ENCODE measurements at places on chromosomes 2 and 18.

- peak; percentile 67 for DNase-seq
Observed at GRCh38 chr2:39119732-39120520, 925 bp downstream of the SOS1 start.

- no peak for DNase-seq
Observed at GRCh38 chr2:23656597-23656973, 270.3 kb downstream of the ATAD2B start.

GRCh38 chr2:20352230-20352578, 1.6 kb upstream of the PUM2 start:
- DNase-seq, result no peak

DNA sequence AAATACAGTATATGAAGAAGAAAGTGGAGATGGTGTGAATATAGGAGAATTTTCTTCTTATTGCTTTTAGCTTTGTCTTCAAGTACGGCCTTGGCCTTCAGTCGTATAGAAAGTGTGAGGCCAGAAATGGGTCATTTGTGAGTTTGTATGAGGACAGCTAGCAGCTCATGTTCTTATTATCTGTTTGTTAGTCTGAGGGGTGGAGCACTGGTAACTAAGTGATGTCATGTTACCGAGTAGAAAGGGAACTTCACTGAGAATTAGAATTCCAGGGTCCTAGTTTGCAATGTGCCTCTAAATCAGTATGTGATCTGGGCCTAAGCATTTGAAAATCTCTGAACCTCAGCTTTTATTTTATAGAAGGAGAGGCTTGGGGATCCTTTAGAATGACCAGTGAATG, 588.6 kb downstream of the NRXN1 start:
- no peak for DNase-seq

DNA sequence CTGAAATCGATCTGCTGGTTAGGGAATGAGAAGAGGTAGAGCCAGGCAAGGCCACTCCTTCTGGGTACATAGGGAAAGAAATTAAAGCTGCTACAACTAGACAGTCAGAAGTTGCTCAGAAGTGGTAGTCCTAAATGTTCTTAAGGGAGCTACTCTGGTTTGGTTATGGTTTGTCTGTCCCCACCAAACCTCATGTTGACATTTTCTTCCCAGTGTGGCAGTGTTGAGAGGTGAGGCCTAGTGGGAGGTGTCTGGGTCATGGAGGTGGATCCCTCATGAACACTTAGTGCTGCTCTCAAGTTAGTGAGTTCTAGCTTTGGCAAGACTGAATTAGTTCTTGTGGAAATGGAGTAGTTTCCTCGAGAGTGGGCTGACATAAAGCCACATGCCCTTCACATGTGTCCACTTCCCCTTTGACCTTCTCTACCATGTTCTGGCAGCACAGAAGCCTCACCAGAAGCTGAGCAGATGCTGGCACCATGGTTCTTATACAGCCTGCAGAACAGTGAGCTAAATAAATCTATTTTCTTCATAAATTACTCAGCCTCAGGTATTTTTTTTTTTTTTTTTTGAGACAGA, 14.7 kb downstream of the RNF103 start:
- DNase-seq, result no peak

DNA sequence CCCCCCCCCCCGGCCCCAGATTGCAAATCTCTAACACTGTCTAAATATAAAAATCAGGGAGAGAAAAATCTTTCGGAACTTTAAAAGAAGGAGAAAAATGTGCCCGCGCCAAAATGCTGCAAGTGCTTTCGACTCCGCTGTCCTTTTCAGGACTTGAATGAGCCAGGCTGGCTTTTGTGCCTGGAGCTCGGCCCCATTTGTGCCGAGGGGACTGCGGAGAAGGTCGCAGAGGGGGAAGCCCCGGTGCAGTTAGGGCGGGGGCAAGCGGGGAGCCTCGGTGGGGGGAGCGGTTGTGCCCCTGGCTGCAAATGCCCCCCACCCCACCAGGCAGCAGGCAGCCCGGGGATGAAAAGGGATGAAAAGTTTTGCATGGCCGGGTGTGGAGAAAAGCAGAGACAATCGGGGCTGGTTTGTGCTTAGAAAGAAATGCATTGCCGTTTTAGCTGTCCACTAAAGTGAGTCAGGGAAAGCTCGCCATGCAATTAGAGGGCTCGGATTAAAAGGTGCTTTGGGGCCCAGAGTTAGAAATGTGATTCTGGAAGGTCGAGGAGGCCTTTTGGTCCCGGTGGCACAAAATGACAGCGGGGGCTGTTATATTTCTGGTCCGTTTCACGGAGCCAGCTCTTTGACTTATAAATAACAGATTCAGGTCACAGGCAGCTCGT, 1.6 kb downstream of the INHBB start:
- no peak for DNase-seq

GRCh38 chr2:119960821-119961220, 52.1 kb upstream of the EPB41L5 start:
- no peak for DNase-seq

DNA sequence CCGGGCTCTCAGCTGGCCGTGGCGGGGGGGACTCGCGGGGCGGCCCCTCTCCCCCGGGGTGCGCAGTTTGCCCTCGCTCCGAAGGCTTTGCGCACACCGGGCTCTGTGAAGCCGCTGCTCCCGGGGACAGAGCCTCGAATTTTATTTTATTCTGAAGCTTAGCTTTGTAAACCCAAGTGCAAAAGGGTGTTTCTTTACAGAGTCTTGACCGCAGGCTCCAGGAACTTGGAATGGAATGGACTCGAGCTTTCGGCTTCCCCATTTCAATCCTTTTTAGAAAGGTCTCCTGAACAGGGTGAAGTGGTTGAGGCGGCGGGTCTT, 2.0 kb downstream of the GALR1 start:
- DNase-seq, result no peak

DNA sequence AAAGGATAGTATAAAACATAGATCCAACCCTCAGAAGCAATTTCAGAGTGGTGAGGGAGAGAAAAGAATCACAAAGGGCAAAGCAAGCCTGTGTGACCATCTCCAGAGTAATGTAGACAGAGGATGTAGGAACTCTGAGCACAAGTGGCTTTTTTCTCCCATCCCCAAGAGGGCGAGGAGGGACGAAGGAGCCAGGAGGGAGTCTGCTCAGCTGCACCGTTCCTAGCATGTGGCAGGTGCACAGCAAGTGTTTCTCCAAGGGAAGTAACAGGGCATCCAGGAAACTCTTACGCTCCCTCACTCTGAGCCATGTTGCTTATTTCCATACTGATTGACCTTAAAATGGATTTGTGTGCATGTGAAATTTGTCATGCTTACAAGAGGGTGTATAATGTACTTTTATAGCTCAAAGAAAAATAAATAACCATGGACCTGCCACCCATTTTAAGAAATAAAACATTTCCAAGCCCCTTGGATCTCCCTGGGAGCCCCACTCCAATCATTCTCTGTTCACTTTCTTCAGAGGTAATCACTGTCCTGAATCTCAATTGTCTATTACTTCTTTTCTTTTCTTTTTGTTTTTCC, 37.8 kb upstream of the SEC11C start:
- DNase-seq, result no peak

DNA sequence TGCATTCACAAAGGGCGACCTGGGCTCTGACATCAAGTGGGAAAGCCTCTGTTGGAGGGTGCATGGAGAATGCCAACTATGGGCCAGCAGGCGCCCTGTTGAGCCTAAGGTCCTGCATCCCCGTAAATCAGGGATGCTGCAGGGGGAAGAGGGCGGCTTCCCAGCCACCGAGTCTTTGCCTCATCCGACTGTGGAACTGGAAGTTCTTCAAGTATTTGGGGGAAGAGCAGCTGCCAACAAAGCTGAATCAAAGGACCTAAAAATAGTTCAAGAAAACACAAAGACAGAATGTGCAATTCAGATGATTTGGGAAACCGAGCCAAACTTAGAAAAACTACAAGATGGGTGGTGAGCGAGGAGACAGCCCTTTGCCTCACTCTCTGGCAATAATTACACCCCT, 281.1 kb upstream of the MGAT5 start:
- DNase-seq, result no peak

DNA sequence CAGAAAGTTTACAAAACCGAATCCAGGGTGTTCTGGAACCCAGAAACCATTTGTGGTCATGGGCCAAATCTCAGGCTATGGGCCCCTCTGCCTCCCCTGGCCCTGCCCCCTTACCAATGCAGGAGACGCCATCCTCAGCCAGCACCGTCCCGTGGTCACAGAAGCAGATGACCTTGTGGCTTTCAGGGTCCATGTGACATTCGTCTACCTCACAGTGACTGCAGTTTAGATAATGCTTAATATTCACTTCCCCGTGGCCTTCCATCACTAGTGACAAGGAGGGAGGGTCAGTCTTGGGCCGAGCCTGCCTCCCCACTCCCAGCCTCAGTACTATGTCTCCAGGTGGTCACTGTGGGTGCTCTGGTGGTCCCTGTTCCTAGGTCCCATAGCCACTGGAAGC, 111.6 kb downstream of the CLIP4 start:
- DNase-seq, result no peak

- no peak for DNase-seq
Observed at GRCh38 chr18:6885992-6886796, 156.7 kb downstream of the ARHGAP28 start.

DNA sequence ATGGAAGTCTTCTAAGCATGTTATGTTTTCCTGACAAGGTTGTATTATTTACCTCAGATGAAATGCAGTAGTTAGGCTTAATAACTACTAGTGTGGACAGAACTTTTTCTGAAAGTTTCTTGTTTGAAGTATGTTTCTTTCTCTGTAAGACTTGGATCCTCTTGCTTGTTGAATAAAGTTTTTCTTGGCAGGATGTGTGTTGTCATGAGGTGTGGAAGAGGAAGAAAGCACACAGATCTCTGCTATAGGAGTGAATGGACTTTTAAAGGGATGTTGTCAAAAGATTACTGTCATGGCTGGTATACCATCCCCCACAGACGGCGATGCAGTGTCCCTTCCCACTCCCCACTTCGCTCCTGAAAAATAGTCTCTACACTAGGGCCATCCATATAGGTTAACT, 2.6 kb downstream of the CAB39 start:
- DNase-seq, result no peak

DNA sequence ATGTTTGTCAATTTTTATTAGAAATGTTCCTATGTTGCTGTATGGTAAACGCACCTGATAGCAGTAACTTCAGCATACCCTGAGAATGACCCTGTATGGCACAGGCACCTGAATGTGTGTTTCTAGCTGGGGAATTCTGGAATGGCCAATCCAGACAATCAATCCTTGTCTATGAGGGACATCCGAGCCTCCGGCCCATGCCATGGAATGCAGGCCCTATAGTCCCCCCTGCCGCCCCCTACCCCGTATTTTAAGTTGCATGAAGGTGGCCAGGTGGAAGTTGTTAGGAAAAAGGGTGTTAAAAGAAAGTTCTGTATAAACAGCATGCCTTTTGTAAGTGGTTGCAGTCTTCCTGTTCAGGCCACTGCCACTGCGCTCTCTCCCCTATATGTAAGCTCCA, 595.9 kb downstream of the DSC3 start:
- DNase-seq, result no peak

DNA sequence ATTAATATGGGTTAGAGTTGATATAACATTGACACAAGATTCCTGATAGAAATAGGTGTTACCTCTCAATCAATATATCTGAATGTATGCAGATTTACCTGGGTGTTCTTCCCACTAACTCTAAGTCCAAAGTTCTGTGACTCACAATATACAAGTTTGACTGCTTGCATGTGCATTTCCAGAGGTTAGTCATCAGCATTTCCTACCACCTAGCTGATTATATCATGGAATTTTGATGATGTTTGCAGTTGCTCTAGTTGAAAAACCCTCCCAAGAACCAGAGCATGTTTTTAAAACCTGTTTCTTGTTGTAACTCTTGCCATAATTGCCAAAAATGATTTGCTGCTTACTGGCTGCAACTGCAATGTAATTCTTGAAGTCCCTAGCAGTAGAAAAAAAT, 15.0 kb upstream of the DSG1 start:
- no peak for DNase-seq

DNA sequence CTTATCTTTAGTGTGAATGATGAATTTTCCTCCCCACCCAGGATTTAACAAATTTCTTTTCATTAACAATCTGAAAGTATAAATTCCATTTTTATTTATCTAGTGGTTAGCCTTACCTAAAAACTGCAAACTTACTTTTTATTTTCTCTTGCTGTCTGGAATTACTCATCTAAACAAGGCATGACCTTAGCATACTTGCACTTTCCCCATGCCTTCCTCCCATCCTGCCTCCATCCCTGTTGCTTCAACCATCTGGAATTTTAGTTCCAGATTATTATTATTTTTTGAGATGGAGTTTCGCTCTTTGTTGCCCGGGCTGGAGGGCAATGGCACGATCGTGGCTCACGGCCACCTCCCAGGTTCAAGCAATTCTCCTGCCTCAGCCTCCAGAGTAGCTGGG, 35.6 kb downstream of the GDF7 start:
- no peak for DNase-seq

GRCh38 chr2:43009448-43009847, 217.0 kb downstream of the ZFP36L2 start:
- no peak for DNase-seq

DNA sequence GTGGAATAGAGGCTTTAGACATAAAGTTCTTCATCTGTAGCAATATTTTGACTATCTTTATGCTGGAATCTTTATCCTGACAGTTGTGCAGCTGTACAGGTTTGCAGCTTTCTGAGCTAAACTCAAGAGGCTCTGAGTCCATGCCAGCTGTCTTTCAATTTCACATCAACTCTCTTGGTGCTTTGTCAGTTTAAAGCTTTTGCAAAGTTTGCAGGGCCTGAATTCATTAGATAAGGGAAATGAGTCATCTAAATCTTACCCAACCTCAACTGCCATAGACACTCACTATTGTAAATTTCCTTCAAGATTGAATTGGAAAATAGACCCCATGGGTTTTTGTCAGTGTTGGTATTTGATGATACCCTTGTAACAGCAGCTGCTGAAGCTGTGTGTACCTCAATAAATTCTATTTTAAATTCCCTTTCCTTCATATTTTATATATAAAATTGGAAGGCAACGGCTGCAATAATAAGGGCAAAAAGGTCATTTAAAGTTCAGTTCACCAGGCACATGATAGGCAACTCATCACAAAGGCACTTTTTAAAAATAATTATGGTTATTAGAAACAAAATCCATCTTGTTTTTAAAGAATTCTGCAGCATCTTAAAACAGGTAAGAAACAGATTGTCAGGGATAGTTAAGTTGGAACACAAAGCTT, 169.9 kb upstream of the SLC39A10 start:
- DNase-seq, result no peak

- DNase-seq, result no peak
Observed at GRCh38 chr2:170307052-170307451, 129.1 kb downstream of the MYO3B start.

DNA sequence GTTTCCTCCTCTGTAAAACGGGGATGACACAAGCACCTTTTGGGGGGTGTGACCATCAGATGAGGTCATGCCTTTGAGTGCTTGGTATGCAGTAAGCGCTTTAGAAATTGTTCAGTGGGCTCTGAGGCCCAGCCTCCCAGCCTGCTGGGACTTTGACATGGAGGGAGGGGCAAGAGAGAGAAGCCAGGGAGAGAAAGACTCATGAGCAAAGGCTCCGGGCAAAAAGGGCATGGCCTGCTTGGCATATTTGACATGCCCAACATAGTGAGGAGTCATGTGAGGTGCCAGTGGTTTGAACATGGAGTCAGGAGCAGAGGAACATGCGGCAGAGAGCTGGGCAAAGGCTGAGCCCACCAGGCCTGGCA, 14.0 kb downstream of the TNS1 start:
- no peak for DNase-seq

- DNase-seq, result no peak
Observed at GRCh38 chr2:241052677-241053360, 49.3 kb downstream of the MTERF4 start.

- no peak for DNase-seq
Observed at GRCh38 chr2:95353613-95354468, 48.7 kb upstream of the FAHD2A start.

Measured in CD4-positive, alpha-beta T cell (primary cell).